ENCODE measurements at places on chromosomes 12 and 14. TPM values are rescaled to one million over a fixed set of nuclear protein-coding genes. Genes with fewer than 3 reads are reported as not detected.

Gene CISTR
- not detected for total RNA-seq

Gene KIF21A
- total RNA-seq: 118 TPM

Gene ERBB3
- total RNA-seq: 28.4 TPM

Gene FAM90A1
- total RNA-seq: 0.16 TPM

Gene NXPH4
- total RNA-seq: 23.4 TPM

Gene APOF
- total RNA-seq: not detected

Gene LMO3
- total RNA-seq: 31.8 TPM

Gene GUCY2C
- 0.11 TPM for total RNA-seq

Gene STXBP6
- 13.9 TPM for total RNA-seq

Gene FMNL3
- total RNA-seq: 30.1 TPM

Gene ADCY6
- total RNA-seq: 50.1 TPM

Gene C12orf54
- total RNA-seq: not detected

Gene LRIG3
- 107 TPM for total RNA-seq

Gene FIGNL2
- total RNA-seq: 2.2 TPM

Gene REP15
- total RNA-seq: 1.4 TPM

Gene FAM181A
- total RNA-seq: not detected

Gene AKAP6
- total RNA-seq: 74.4 TPM

Gene LARP4
- total RNA-seq: 98.0 TPM

Gene LBHD2
- total RNA-seq: not detected

Gene CDKN3
- total RNA-seq: 12.8 TPM

Gene TMEM229B
- 7.0 TPM for total RNA-seq

Gene DDX23
- total RNA-seq: 82.1 TPM

Gene PCED1B
- 0.82 TPM for total RNA-seq

Gene RHEBL1
- total RNA-seq: 0.77 TPM

Gene HOXC4
- total RNA-seq: not detected

Gene RASSF9
- total RNA-seq: 5.9 TPM

Gene CLEC4E
- total RNA-seq: not detected

Gene PIWIL1
- 1.5 TPM for total RNA-seq

Gene ARHGEF25
- 53.5 TPM for total RNA-seq

Gene MEG3
- total RNA-seq: 371 TPM

Gene KIF5A
- 30.1 TPM for total RNA-seq

Gene SLC25A21
- 0.49 TPM for total RNA-seq

Gene HHIPL1
- 11.6 TPM for total RNA-seq

Gene SNX6
- total RNA-seq: 260 TPM

Gene NTF3
- total RNA-seq: 3.3 TPM

Gene ACOT2
- total RNA-seq: 22.7 TPM

Gene NAV3
- 61.2 TPM for total RNA-seq

Gene CFAP54
- total RNA-seq: 4.7 TPM

Gene PGF
- total RNA-seq: 11.8 TPM

Gene IQSEC3
- total RNA-seq: 13.0 TPM

Gene PAX9
- total RNA-seq: 0.38 TPM

Gene TMEM233
- 0.49 TPM for total RNA-seq

Gene ZDHHC22
- total RNA-seq: 5.6 TPM

Gene SALL2
- 35.7 TPM for total RNA-seq

Gene PLEKHH1
- 25.3 TPM for total RNA-seq
